ENCODE measurements at places on chromosomes 6 and 20.
A peak's percentile ranks its signal among the peaks of the same experiment; 100 is the strongest.

GRCh38 chr6:107489636-107490565, at the start of gene SOBP:
SOBP (plus strand) TSS chr6:107490117; CDS start chr6:107490617, 500 bp downstream.
- DNase-seq: peak; percentile 10

DNA sequence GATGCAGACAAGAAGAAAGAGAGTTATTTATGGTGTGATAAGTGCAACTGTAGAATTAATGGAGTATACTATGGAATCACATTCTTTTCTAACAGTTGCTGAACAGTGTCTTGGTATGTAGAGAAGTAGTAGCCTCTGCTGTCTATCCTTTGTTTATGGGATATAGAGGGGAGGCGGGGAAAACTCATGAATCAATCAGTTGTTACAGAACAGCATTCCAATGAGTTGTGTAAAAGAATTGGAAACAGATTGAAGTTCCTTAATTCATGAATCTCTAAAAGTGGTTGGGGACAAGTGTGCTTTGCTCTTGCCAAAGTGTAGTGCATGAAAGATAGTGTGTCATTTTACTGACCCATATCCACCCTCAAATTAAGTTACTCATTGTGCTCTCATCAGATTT, 77.7 kb downstream of the FLRT3 start:
- DNase-seq: no peak

DNA sequence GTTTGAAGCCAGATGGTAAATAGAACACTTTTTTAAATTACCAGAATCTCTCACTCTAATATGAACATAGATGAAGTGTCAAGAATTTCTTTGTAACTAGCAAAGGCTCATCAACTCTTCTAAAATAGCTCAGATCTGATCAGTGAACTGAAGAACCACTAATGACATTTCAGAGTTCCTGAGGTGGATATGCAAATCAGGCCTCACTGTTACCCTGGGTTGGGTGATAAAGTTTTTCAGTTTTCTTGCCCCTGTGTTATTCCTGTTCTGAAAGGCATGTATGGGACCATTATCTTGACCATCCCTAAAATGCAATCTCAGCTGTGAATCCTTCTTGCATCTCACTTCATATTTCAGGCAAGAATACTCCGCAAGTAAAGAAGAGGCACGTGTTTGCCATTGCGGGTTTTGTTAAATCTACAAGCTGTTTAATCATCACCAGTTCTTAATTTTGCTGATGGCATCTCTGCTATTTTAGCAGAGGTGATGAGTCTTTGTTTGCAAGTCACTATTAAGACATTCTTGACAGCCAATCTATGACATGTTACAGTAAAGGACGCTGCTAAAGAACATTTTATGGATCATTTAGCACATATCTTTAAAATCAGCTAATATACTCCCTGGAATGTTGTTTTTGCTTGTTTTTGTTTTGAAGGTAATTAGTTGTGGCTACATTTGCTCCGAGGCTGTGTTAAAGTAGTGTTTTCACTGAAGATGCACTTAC, 47.9 kb downstream of the KHDC1L start:
- DNase-seq: no peak

GRCh38 chr6:13703496-13703895, 8.1 kb downstream of the RANBP9 start:
- no peak for DNase-seq

DNA sequence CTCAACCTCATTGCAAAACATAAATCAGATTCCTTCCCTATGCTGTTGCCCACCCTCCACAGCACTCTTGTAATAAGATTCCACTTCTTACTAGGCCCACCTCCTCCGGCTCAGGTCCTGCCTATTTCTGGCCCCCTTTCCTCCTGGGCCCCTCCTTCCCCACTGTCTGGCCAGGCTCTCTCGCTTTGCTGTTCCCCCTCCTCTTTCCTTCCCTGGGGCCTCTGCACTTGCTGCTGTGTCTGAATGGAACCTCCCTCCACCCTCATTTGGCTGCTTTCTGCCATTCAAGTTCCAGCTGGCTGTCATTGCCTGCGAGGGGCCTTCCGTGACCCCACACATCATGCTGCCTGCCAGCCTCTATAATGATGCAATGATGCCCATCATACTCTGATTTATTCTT, 38.9 kb downstream of the ARHGAP40 start:
- DNase-seq: no peak

DNA sequence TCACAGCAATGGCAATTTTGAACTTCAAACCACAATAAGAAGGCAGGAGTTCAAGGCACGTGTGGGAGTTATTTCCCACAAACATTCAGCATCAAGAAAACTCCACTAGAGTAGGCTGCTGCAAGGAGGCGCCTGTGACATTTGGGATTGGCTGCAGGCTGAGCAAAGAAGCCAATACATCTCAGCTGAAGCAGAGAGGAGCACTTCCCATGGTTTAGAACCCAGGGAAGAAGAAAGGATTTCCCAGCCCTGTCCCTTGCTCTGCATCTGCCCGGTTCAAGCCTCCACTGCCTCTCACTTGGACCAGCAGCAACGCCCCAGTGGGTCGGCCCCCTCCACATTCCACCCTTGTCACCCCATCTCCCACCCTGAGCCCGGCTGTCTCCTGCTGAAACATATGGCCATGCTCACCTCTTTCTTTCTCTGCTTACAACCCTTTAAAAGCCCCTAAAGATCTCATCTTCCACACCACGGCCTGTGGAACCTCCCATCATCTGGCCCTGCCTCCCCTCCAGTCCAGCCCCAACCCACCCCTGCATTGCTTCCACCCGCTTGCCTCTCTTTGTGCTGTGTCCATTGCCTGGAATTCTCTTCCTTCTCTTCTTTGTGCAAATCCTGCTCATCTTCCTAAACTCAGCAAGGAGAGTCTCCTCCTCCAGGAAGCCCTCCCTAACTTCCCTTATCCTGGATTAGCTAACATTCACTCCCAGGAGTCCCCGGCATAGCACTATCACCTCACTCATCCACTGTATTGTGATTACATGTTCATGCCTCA, 128.3 kb downstream of the ANKRD60 start:
- DNase-seq: no peak

Data from activated T-helper 1 cell treated with anti-CD3 and anti-CD28 coated beads, Interleukin-2, amount 50 U/mL, for 16 hours (primary cell).